ENCODE measurements at places on chromosomes 3 and 15. TPM values are rescaled to one million over a fixed set of nuclear protein-coding genes. Genes with fewer than 3 reads are reported as not detected.

DNA sequence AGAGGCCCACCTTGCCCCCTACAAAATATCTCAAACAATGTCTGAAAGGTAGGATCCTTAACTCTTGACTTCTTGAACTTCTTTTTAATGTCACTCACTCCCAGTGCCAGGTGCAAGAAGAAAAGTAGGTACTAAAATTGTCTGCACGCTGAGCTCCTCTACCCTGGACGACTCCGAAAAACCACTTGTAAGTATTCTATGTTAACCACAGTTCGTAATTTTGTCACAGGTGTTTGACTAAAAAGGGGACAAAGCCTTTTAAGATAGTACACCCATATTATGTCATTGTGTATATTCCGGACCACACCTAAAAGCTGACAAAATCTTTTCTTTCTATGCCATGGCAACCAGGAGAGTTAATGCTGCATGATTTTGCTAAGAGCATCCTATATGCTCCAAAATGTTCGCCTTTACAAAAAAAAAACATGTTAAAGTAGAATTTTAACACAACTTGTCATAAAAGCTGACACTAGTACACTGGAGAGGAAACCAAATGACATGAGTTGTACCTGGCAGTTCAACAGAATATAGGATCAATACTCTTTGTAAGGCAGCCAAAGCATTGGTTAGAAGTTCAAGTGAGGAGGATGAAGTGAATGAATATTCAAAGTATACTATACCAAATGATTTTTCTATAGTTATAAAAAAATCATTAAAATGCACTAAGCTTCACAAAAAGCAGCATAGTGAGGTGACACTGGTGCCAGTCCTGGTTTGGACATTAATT lies 210.5 kb downstream of the FOXP1 start:
- DNase-seq: no peak

- DNase-seq: no peak
Measured at GRCh38 chr3:32450992-32451659, 51.5 kb downstream of the CMTM6 start.

DNA sequence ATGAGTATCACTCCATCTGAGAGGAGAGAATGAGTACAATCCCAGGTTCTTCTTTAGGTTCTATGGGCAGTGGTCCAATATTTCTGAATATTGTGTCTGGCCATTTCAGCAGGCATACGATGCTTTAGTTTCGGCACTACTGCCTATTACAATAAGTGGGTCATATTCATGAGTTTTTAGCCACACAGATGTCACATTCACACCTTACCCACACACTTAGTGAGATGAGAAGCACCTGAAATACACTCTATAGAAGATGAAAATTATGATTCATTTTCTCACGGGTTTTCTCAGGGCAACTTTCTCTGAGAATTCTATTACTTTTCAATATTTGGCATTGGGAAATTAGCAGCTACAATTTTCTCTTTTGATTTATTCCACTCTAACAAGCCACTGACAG lies 132.2 kb downstream of the TGFBR2 start:
- DNase-seq: no peak

CSTA gene
- polyA plus RNA-seq: 5.7 TPM

EIF4G1 gene
- 72.8 TPM for polyA plus RNA-seq
